ENCODE measurements at places on chromosomes 13 and 19.
A peak's percentile ranks its signal among the peaks of the same experiment; 100 is the strongest.

GRCh38 chr13:93775507-93776108 is 549.0 kb downstream of the GPC6 start:
- no peak for DNase-seq

DNA sequence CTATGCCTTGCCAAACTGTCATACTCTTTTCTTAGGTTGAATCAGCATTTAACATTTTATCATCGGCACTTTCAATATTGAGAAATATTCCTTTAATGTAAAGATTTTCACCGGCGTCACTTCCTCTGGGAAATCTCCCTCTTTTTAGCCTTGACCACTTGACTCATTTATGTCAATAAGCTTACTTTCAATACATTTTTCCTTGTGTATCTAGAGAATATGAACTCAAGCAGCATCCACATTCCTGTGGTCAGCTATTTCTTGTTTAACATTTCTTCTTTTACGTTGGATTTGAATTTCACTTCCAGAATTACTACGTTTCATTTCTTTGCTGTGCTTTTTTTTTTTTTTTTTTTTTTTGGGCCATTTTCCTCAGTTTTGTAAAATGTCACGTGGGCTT is 271.2 kb upstream of the HTR2A start:
- no peak for DNase-seq

GRCh38 chr19:55080121-55080967 is 4.7 kb downstream of the EPS8L1 start:
- peak; percentile 38 for DNase-seq

GRCh38 chr19:310141-310651 is 19.0 kb upstream of the PLPP2 start:
- DNase-seq, result no peak

DNA sequence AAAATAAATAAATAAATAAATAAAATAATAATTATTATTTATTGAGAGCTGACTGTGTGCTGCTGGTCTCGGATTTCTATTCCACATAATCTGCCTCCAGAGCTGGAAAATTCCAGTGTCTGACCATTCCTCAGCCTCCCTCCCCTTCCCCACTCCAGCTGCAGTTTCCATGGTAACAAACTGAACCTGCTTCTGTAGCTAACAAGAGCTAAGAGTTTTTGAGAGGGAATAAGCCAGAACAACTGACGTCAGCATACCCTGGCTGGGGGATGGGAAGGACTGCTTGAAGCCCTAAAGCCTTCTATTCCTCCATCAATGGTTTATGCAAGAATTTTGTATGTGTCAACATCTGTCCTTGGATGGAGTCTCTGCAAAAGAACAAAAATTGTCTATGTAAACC is 26.0 kb upstream of the PEG3 start:
- no peak for DNase-seq

DNA sequence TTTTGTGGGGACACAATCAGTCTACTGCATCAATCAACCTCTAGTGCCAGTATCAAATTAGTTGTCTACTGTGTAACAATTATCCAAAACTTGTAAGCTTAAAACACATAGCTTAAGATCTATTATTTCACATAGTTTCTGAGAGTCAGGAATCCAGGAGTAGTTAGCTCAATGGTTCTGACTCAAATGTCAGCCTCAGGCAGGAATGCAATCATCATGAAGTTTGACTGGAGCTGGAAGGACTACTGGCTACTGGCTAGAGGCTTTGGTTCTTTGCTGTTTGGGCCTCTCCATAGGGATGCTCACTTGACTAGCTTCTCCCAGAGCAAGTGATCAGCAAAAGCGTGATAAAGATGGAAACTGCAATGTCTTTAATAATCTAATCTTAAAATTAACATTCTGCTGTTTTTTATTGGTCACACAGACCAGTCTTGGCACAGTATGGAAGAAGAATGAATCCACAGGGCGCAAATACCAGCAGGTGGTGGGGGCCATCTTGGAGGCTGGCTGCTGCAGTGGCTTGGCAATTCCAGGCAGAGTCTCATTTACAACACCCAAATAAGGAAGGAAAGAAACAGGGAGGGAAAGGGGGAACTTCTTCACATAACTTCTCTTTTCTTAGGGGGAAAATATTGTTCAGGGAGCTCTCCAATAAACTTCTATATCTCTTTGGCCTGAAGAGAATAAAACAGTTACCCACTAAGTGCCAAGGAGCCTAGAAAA is 15.7 kb downstream of the CAB39L start:
- DNase-seq, result no peak

All from GM12864 (cell line).